Upper lobe of right lung (tissue), 1 donor: ENCODE measurements at places on chromosomes 7 and 10. TPM values are rescaled to one million over a fixed set of nuclear protein-coding genes. Genes with fewer than 3 reads are reported as not detected.

The UCN3 gene
- 1.2 TPM for total RNA-seq

The NUTM2B gene
- 0.96 TPM for total RNA-seq

The SUN3 gene
- not detected for total RNA-seq

The MRC1 gene
- total RNA-seq = 370 TPM

The UBN2 gene
- total RNA-seq = 23.5 TPM

The RBM20 gene
- total RNA-seq = 0.41 TPM

The TRIM50 gene
- 0.20 TPM for total RNA-seq

The EMX2 gene
- total RNA-seq = not detected

The FRAT1 gene
- total RNA-seq = 10.4 TPM

The HKDC1 gene
- 9.6 TPM for total RNA-seq

The LBX1 gene
- total RNA-seq = not detected

The MET gene
- total RNA-seq = 69.6 TPM

The THNSL1 gene
- 3.0 TPM for total RNA-seq

The TACC2 gene
- total RNA-seq = 236 TPM

The PAX2 gene
- total RNA-seq = not detected

The APBB1IP gene
- total RNA-seq = 19.2 TPM

The PLXNA4 gene
- total RNA-seq = 7.2 TPM

The TMEM236 gene
- total RNA-seq = 5.0 TPM

The MAGI2 gene
- total RNA-seq = 12.8 TPM

The SRI gene
- 115 TPM for total RNA-seq

The YAE1 gene
- total RNA-seq = 16.5 TPM

The SORCS1 gene
- total RNA-seq = 0.23 TPM

The CDK14 gene
- 47.2 TPM for total RNA-seq

The ZNF3 gene
- total RNA-seq = 22.4 TPM

The CLRN3 gene
- total RNA-seq = not detected

The ECHS1 gene
- 55.8 TPM for total RNA-seq

The OGA gene
- total RNA-seq = 91.6 TPM

The PDK4 gene
- 156 TPM for total RNA-seq
